ENCODE measurements at places on chromosomes 3 and 15.

DNA sequence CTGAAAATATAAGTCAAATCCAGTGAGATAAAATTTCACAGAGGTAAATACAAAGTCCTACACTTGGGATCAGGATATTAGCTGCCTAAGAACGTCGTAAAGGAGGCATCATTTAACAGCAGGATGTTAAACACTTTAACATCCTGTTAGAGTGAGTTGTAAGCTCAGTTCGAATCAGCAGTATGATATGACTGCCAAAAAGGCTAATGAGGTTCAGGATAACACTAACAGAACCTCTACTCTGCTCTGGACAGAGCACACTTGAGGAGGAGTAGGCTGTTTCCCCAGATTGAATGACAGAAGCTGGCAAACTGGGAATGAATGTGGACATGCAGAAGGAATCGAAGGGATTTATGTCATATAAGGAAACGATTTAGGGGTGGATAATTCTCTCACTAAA is 227.1 kb upstream of the CD96 start:
- DNase-seq = peak; percentile 11

GRCh38 chr3:14518893-14519292 is 21.2 kb downstream of the GRIP2 start:
- no peak for DNase-seq

DNA sequence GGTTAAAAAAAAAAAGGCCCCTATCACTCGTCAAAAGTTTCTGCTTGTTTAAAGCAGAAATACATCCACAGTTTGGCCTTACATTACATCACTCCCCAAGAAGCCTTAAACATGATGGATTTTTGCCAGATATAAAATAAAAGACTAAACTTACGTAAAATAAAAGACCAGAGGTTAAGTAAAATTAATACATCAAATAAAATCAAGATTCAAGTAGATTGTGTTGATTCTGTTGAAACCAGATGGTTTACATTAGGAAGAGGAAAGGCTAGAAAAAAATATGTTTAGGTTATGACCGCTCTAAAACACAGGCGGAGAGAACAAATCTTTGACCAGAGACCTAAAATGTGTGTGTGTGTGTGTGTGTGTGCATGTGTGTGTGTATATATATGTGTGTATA is 104.1 kb downstream of the DUT start:
- DNase-seq = no peak

GRCh38 chr3:147812186-147812911 is 403.2 kb downstream of the ZIC1 start:
- no peak for DNase-seq

- no peak for DNase-seq
These were observed 40.1 kb downstream of the C2CD4B start for GRCh38 chr15:62124973-62125303.

DNA sequence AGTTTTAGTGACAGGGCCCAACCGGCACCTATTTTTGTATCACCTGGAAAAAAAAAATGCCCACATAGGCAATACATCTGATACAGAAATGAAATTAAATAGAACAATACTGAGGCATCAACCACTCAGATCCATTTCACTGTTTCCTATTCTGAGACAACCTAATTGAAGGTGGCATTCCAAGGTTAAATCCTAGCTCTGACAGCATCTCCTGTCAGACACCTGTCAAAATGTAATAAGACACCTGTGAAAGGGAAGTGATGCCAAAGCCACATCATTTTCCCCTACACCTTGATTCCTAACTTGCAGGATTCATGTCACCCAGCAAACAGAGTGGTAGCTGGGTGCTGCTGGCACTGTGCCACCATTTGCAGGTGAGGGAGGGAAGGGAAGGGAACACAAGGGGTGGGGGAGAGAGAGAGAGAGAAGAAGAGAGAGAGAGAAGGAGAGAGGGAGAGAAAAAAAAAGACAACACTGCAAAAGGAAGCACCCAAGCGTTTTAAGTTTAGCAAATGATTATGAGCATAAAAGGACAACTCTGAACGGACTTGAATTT is 1044.6 kb upstream of the CFAP20DC start:
- no peak for DNase-seq

- peak; percentile 52 for DNase-seq
These were observed 480.1 kb downstream of the FOXP1 start for GRCh38 chr3:71103430-71103921.

DNA sequence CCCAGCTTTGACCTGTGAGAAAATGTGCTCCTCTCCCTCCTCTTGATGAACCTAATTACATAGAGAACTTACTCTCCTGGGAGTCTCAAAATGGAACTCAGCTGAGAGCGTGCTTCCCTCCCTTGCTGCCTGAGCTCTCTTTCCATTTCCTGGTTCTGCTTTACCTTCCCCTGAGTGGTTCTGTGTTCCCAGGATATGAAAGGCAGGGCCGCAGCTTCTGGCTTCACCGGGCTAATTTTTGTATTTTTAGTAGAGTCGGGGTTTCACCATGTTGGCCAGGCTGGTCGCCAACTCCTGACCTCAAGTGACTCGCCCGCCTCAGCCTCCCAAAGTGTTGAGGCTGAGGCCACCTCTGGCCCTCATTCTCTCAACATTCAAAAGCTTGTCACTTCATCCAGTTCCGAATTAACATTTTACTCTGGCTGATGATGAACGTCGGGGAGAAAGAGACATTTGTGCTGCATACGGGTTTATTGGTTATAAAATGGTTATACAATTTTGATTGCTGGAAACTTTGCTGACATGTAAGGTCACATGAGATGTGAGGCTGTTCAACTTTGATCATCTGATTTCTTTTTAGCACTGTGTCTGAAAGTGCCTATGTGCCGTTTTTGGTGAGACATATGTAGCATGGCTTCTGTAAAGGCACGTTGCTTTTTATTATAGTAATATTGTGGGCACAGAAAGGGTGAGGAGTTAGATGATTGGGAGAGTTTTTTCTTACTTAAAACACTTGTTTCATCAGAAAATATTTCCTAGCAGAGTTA is 6.6 kb downstream of the PLS1 start:
- DNase-seq = no peak

DNA sequence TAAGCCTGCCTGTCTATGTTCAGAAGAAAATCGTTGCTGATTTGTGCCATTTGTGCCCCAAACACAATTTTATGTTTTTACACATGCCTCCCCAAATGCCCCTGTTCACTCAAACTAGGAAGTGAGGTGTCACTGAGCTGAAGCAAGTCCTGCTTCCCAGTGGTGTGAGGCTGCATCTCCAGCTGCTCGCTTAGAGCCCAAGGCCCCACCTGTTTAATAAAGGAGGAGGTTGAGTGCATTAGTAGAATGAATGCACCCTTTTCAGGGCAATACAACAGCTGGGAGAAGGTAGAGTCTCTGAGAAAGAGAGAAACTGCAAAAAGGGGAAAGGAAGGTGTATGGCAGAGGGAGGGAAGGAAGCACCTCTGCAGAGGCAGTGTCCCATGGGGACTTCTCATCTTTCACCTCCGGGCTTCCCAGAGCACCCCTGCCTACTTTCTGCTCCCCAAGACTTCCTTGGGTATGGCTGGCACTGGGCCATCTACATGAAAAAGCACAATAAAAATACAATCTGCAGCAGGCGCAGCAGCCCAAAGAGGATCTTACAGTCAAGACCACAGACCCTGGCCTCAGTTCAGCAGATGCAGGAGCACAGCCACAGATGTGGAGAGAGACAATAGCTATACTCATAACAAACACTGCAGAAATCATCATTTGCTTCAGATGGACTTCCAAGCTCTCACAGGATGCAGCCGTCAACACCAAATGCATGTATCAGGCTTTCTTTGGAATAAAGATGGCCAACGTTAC is 165.9 kb downstream of the POLR2M start:
- no peak for DNase-seq

GRCh38 chr3:168709073-168709472 is 613.3 kb upstream of the GOLIM4 start:
- DNase-seq = peak; percentile 61

GRCh38 chr15:43105077-43105736 is 631 bp downstream of the UBR1 start:
- DNase-seq = no peak

Data from brain (organoid and tissue), 16 donors.